Stimulated activated CD8-positive, alpha-beta memory T cell treated with anti-CD3 and anti-CD28 coated beads, Interleukin-2, amount 100 ng/mL, for 1 hour (primary cell): ENCODE measurements at places on chromosomes 12 and 14.

DNA sequence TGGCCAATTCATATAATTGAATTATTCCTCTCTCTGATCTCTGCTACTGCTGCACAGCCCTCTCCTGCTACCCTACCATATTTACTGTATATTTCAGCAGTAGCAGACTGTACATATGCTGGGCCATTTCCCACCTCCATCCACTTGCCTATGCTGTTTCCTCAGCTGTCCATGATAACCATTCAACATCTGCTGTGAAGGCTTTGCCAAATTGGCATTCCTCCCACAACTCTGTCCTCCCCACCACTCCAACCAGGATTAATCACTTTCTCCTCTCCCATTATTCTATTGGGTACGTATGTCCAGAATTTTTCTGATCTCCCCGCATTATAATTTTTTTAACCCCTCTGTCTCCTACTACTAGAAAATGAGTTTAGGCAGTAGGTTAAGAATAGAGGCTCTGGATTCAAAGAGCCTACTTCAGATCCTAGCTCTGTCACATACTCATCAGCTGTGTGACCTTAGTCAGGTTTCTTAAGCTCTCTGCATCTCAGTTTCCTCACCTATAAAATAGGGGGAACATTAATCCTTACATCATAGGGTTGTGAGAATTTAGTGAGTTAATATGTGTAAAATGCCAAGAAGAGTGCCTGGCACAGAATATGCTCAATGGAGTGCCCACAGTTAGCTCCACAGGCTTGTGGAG lies 123.3 kb downstream of the KICS2 start:
- DNase-seq, result no peak

- no peak for DNase-seq
Observed at GRCh38 chr14:90545382-90545781, 148.6 kb downstream of the CALM1 start.

GRCh38 chr12:112900298-112901145 lies 6.2 kb upstream of the OAS1 start:
- peak; percentile 10 for DNase-seq

- no peak for DNase-seq
Observed at GRCh38 chr12:89756585-89757398, 48.2 kb upstream of the ATP2B1 start.

GRCh38 chr14:22381408-22381760 lies 207.6 kb downstream of the DAD1 start:
- DNase-seq, result no peak

GRCh38 chr12:74781991-74782485 lies 244.4 kb downstream of the ATXN7L3B start:
- DNase-seq, result no peak

DNA sequence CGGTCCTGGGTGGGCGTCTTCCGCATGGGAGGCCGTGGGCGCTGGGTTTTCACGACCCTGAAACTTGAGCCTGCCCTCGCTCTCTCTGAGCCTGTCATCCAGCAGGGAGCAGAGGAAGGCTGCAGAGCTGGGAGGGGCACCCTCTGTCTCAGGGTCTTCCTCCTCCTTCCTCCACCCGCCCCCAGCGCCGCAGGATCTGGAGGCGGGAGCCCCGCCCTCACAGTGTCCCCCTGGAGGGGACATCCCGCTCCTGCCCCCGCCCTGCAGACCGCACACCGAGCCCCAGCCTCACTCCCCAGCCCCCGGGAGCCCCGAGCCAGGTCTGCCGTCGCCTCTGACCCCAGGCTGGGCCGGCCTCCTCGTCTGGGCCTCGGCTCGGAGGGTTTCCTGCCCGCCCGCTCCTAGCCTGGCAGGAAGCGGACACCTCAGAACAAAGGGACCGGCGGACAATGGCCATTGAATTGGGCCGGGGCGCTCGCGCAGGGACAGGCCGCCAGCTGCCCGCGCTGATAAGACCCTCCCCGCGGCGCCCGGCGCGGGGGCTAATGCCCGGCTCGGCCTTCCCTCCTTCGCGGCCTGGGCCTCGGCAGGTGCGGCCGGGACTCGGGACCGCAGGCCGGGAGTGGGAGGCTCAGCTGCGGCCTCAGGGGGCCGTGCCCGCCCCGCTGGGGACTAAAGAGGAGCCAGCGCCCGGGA lies 15.3 kb upstream of the NUDT14 start:
- DNase-seq, result no peak

DNA sequence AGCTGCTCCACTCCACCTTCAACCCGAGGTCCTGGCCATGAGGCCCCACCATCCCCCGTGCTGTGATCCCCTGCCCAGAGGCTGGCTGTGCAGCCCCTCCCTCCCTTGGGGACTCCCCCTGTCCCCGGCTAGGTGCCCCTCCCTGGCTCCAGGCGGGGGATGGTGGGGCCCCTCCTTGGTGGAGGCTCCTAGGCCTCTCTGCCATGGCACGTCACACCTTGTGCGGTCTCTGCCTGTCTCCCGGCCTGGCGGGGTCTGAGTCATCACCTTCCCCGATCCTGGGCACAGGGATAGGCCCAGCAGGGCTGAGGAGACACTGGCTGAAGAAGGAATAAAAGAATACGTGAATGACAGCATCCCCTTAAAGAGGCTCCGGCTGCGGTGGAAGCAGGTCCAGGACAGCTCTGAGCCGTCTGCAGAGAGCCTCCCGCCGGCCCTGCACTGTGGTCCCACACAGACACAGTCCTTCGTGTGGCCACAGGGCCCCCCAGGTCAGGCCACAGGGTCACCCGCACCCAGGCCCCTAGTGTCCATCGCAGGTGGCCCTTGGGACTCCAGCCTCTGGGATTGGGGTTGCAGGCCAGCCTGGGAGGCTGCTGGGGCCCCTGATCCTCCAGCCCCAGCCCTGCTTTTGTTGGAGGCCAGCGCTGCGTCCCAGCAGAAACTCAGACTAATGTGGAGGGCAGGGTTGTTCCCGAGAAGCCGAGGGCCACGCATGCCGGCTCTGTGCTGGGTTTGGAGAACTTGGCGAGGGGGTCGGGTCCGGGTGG lies 43.6 kb downstream of the KIF26A start:
- no peak for DNase-seq

- no peak for DNase-seq
Observed at GRCh38 chr14:73424453-73424852, 33.9 kb downstream of the NUMB start.

- DNase-seq, result no peak
Observed at GRCh38 chr12:47799357-47799955, 20.2 kb downstream of the HDAC7 start.

GRCh38 chr12:102480406-102480805 lies at the start of gene IGF1:
Gene IGF1, minus strand, starts transcription at chr12:102480563. Its CDS starts 182 bp downstream, at chr12:102480381.
- no peak for DNase-seq

- no peak for DNase-seq
Observed at GRCh38 chr14:93693914-93694313, 94.4 kb downstream of the PRIMA1 start.

DNA sequence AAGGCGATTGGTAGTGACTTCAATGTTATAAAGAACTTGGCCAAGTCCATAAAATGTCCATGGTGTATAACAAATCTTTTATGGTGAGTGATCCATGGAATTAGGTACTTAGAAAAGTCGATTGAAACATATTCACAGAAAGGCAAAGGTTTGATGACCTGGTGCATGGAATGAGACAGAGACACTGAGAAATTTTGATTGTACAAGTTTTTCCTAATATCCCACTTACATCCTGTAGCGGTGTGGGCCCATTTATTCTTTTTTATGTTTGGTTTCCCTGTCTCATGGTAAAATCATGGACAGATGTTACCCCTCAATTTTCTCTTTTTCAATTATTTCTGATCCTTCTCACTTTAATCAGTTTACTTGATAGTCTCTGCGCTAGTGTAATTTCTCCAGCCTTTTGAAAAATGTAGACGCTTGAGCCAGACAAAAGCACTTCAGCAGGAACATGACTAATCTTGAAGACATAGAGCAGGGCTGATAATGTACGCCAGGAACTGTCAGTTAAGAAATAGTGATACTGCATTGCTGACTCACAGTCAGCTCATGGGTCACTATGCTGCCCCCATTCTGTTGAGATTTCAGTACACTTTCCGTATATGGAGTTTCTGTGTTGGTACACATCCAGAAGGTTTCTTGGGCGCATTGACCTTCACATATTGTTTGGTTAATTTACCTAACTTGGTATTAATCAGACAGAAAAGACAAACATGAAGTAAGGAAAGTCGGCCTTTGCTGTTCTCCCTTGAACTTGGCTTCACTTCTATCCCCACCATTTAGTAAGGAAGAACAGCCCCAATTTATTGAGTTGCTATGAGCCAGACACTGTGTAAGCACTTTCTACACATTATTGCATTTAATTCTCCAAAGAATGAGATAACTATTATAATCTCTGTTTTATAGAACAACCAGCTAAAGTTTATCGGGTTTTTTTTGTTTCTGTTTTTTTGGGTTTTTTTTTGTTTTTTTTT lies 841.7 kb downstream of the DIO2 start:
- DNase-seq, result no peak

- no peak for DNase-seq
Observed at GRCh38 chr14:23058654-23059504, 1.6 kb upstream of the CDH24 start.

DNA sequence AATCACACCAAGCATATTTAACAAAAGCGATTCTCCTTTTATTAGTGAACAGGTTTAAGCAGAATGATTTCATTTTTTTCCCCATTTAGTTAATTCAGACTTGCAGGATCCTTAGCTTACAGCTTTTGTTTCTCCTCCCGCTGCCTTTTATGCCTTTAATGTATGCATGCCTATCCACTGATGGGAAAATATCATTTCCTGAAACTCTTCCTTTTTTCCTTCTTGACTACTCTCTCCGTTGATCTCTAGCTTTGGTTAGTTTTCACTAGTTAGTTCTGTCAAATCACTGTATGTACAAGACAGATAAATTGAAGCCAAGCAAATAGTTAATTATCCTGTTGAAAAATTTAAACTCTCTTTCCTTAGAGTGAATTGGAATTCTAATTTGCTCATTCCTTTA lies 26.3 kb downstream of the NKX2-1 start:
- no peak for DNase-seq

DNA sequence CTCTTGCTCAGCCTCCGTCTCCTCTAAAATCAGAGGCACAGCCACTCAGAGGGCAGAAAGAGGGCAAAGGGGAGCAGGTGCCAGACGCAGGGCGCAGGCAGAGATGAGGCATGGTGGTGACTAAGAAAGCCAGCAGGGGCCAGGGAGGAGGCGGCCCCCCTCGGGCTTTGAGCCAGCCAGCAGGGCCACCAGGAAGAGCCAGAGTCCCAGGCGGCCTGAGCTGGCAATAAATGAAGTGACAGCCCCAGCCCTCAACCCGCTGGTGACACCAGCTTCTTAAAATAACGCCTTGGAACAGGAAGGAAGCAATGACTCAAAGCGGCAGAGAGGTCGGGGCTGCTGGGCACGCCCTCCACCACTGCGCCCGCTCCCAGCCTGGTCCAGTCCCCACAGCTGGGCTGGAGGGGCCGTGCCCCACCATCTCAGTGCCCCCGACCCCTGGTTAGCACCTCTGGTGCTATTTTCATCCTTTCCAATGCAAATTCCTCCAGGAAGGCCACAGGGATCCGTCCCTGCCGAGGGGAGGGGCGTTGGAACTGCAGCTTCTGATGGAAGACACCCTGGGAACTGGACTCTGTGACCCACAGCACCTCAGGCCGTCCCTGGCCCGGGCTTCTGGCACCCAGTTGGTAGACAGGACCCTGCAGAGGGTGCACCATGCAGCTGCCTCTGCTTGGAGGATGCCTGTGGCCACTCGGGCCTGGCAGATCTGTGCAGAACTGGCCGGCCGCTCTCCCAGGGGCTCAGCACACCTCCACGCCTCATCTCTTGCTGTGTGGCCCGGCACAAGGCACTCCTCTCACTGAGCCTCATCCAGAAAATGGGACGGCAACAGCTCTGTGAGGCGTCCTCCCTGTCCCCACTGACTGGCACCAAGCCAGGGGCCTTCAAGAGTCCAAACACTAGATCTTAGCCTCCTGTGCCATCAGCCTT lies 113.7 kb downstream of the NCOR2 start:
- peak; percentile 72 for DNase-seq

GRCh38 chr14:28966416-28967233 lies 200.0 kb downstream of the FOXG1 start:
- no peak for DNase-seq

DNA sequence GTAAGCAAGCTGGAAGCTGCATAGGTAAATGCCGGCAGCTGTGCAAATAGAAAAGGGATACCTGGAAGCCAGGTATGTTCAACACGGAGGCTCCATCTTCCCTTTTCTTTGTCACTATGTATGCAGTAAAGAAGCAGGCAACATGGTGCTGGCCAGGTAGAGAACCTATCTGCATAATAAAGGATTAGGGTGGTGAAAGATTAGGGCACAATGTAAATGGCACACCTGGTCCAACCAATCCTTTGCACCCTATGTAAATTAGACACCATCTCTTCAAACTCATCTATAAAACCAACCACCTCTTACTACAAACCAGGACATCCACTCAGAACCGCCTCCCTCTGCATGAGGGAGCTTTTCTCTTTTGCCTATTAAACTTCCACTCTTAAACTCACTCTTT lies 32.3 kb downstream of the RPS29 start:
- no peak for DNase-seq

DNA sequence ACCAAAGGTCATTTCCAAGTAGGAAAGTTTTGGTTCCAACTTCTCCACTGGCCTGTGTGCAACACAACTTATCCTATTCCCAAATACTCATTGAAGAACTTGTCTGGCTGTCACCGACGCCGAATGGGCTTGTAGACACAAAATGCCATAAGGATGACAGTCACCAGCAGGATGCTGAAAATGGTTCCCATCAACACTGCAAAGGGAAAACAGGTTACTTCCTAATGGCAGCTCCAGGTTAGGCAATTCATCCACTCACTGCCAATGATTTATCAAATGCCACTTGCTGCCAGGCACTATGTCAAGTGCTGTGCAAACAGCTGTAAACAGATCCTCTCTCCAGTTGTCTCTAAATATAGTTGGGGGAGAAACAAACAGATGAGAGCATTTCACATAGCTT lies 6.1 kb downstream of the C12orf76 start:
- no peak for DNase-seq

DNA sequence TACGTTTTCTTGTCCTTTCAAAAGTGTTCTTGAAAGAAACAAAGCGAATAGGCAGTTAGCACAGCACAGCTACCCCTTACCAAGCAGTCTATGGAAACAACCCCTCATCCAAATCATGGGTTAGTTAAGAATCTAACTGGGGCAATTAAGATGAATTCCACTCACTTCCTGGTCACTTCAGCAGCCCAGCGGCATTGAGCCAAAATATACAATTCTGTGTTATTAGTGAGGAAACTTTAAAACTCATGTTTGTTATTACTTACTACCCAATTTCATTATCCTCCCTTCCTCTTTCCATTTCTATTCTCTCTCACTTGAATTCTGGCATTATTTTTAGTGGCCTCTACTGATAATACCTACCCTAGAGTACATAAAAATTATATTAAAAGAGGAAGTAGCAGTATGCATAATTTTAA lies 121.4 kb downstream of the PPHLN1 start:
- DNase-seq, result no peak

DNA sequence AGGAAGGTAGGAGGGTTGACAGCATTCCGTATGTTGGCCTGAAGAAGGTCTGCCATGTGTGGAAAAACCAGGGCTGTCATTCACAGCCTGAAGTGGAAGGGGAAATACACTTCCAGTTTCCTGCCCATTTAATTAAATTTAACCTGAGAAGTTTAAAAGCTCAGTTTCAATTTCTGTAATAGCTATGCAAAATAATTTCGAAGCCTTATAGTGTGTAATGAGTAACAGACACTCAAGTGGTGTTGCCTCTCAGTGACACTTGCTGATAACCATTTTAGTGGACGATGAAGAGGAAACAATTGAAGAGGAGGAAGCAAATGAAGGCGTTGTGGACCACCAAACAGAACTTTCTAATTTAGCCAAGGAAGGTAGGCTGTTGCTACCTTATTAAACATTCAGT lies 44.8 kb downstream of the EP400 start:
- no peak for DNase-seq
